ENCODE measurements at places on chromosomes 3 and 15.

GRCh38 chr3:280681-281080 lies 84.1 kb downstream of the CHL1 start:
- DNase-seq = no peak

DNA sequence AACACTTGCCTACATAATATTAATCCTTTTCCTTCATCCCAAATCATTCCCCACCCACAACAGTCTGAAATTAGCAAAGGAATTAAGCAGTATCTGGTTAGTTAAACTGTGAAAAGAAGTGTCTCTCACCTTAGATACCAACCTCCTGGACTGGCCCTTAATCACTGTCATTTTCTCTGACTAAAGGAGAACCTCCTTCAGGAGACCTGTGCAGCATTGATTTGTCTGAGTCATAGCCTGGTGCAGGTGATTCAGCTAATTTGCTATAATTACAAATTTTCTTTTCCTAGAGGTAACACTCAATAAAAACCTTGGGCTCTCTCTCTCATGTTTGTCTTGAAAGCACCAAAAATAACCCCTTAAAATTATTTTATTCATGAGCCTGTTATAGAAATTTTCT lies 279.8 kb upstream of the SEMA6D start:
- peak; percentile 34 for DNase-seq

- no peak for DNase-seq
These were observed 80.4 kb downstream of the VGLL4 start for GRCh38 chr3:11563159-11563864.

- DNase-seq = no peak
These were observed 781 bp upstream of the CYP1A1 start for GRCh38 chr15:74725845-74726773.

DNA sequence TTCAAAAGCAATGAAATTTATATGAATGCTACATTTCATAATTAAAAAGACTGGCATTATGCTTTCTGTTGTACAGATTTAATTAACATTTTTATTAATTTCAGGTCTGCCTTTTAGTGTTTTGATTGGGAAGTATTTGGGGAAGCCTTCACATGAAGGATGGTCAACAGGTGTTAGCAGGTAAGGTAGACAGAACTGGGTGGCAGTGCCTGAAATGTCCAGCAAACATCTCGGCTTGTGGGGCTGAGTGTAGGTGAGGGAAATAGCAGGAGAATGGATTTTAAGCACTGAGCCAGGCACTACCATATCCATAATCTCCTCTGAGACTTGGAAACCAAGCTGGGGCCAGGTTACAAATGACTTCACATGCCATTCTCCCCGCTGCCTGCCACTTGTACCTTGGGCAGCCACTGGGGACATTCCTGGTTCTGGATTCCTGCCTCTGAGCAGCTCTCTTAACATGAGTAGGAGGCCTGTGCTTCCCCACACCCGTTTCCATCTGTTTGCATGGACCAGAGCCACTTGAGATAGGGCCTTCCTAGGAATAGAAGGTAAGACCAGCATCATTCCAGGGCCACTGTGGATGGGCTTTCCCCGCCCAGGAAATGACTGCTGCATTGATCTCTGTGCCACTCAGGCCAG lies 125.9 kb upstream of the HES1 start:
- no peak for DNase-seq
